ENCODE measurements at places on chromosomes 11 and 22.

- DNase-seq, result no peak
Measured at GRCh38 chr22:22923379-22923778, 35.8 kb downstream of the IGLL5 start.

GRCh38 chr11:8338138-8338537 is 74.5 kb upstream of the LMO1 start:
- no peak for DNase-seq

- no peak for DNase-seq
Measured at GRCh38 chr11:66150725-66151124, 80.7 kb downstream of the PACS1 start.

DNA sequence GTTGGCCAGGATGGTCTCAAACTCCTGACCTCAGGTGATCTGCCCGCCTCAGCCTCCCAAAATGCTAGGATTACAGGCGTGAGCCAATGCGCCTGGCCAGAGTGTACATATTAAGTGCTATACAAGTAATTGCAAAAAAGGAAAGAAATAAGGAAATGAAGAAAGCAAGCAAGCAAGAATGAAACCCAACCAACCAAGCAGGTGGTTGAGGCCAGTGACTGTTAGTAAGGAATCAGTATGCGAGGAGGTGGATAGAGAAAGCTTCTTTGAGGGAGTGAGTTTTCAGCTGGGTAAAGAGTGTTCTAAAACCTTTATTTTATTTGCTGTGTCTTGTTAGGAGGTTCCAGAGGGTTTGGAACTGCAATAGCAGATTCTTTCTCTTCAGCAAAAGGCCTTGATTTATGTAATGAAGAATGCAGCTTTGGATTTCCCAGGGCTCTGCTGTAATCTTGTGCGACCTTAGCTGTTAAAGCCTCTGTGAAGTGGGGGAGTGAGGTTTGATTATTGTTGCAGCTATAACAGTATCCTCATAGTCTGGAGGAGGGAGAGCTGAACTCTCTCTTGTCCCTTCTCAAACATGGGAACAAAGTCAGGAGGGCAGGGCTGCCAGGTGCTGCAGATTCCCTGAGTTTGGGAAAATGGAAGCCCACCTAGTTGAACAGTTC is 5.7 kb downstream of the AMPD3 start:
- no peak for DNase-seq

DNA sequence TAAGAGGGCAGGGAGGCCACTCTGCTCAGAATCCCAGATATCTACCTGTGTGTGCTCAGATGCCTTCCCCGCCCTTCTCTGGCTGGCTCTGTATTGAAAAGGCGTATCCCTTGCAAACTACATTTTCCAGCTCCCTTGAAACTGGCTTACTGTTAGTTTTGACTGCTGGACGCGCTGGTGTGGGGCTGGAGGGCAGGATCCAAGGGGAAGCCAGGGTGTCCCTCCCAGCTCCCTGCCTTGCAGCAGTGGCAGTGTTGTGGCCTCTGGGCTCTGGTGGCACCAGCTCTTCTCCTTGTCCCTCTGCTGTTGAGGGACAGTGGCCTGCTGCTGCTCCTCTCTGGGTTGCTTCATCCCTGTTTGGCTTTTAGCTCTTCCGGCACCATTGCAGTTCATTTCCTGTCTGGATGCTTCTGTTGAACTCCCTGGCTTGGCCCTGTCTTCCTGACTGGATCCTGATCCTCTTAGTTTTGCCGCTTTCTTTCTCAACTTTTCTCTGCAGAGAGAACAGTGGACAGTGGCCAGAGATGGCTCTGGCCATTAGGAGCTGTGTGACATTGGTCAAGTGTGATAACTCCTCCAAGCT is 107.1 kb upstream of the PARVA start:
- DNase-seq, result no peak

- DNase-seq, result no peak
Measured at GRCh38 chr11:5303626-5304025, 1.9 kb upstream of the OR51B4 start.

GRCh38 chr11:9280655-9281301 is 15.6 kb upstream of the DENND5A start:
- DNase-seq, result no peak

DNA sequence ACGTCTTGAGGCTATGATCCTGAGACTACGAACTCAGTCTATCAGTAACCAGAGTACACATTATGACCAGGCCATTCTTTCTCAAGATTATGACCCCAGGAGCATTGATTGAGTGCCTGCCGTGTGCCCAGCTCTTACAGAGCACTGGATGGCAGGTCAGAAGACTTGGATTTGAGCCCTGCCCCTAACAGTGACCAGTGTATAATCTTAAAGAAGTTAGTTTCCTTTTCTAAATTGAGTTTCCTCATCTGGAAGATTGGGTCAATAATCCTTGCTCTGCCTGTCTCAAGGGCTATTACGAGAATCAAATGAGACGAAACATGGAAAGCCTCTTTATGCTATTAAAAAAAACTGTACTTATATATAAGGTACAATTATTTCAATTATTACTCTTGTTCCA is 38.2 kb downstream of the SLCO2B1 start:
- no peak for DNase-seq

- DNase-seq, result no peak
Measured at GRCh38 chr11:69053169-69053477, 4.4 kb downstream of the TPCN2 start.

DNA sequence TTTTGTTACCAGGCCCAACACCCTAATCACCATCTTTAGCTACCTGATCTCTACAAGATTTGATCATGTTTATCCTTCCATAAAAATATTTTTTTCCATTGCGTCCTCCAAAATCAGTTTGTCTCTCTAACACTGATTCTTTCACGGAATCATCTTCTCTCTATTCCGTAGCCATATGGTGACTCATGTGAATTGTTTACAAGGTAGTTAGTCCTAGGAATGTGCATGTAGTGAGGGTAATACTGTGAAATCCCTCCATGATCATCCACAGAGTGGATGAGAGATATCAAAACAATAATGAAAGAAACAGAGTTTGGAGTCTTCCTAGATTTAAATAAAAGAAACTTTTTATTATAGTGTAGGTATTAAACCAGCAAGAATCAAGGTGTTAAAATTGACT is 230.2 kb downstream of the METTL15 start:
- DNase-seq, result no peak

- no peak for DNase-seq
Measured at GRCh38 chr22:19488884-19489843, 9.4 kb downstream of the CDC45 start.

- DNase-seq, result no peak
Measured at GRCh38 chr11:69523453-69523852, 42.0 kb downstream of the LINC01488 start.

GRCh38 chr11:132422722-132423121 is 1052.3 kb downstream of the NTM start:
- DNase-seq, result no peak
